Suprapubic skin (tissue), 4 donors: ENCODE measurements at places on chromosomes 16 and 17.

DNA sequence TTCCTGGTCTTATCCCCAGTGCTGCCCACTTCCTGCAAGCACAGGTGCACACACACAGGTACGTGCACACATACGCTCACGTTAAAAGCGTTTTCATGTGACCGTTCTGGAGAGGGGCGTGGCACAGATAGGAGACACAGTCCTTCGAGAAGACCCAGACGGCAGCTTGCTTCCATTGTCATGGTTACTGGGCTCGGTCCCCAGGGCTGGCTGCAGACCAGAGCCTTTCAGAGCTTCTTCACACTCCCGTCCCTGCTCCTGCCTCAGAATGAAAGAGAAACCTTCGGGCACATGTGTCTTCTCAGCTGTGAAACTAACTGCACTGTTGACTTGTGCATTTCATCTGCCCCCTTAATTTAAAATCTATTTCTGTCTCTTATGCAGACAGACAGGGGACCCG is 154.2 kb downstream of the PITPNC1 start:
- H3K36me3 ChIP-seq = no peaks in the 10 kb centered on the region
- H3K4me1 ChIP-seq = no peaks in the 10 kb centered on the region
- no peak overlapping the region for H3K27ac ChIP-seq
- H3K4me3 ChIP-seq = no peak overlapping the region

GRCh38 chr16:49556606-49557446 is 183.2 kb downstream of the C16orf78 start:
- H3K36me3 ChIP-seq = no peaks in the 10 kb centered on the region
- H3K4me3 ChIP-seq = no peak overlapping the region
- H3K27me3 ChIP-seq = no peaks in the 10 kb centered on the region
- no peak overlapping the region for H3K27ac ChIP-seq
- DNase-seq = no peak

GRCh38 chr17:57946798-57947358 is 8.3 kb downstream of the CUEDC1 start:
- peak overlapping the region; percentile 47 for H3K4me3 ChIP-seq
- H3K27me3 ChIP-seq = no peaks in the 10 kb centered on the region
- DNase-seq = no peak
- H3K36me3 ChIP-seq = no peaks in the 10 kb centered on the region
- H3K4me1 ChIP-seq = peaks cover 76% of the 10 kb centered on the region

- H3K4me3 ChIP-seq = no peak overlapping the region
- no peak for DNase-seq
- no peak overlapping the region for H3K27ac ChIP-seq
- H3K4me1 ChIP-seq = no peaks in the 10 kb centered on the region
- H3K27me3 ChIP-seq = peaks cover 9% of the 10 kb centered on the region
- H3K36me3 ChIP-seq = no peaks in the 10 kb centered on the region
These were observed 238.9 kb upstream of the NLRP1 start for GRCh38 chr17:5823219-5823618.

DNA sequence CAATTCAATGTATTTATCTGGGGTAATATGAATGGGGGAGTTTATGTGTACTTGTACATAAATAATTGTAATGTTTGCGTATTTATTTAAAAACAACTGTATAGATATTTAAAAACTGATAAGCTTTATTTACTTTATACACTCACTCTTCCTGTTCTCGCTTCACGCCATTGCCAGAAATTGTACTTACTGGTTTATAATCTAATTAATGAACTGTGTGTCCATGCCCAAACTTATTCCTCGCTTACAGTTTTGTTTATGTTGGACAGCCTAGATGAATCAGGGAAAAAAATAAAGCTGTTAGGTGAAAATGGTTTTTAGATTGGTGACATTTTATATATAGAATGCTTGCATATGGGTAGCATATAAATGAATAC is 30.8 kb downstream of the AATF start:
- no peaks in the 10 kb centered on the region for H3K36me3 ChIP-seq
- DNase-seq = no peak
- H3K27me3 ChIP-seq = no peaks in the 10 kb centered on the region
- H3K27ac ChIP-seq = no peak overlapping the region
- H3K4me1 ChIP-seq = peaks cover 16% of the 10 kb centered on the region

- peaks cover 54% of the 10 kb centered on the region for H3K36me3 ChIP-seq
- H3K4me3 ChIP-seq = peak overlapping the region; percentile 88
- no peak overlapping the region for H3K27ac ChIP-seq
- no peaks in the 10 kb centered on the region for H3K27me3 ChIP-seq
- DNase-seq = no peak
These were observed 341 bp downstream of the PCYT2 start for GRCh38 chr17:81910840-81911276.

DNA sequence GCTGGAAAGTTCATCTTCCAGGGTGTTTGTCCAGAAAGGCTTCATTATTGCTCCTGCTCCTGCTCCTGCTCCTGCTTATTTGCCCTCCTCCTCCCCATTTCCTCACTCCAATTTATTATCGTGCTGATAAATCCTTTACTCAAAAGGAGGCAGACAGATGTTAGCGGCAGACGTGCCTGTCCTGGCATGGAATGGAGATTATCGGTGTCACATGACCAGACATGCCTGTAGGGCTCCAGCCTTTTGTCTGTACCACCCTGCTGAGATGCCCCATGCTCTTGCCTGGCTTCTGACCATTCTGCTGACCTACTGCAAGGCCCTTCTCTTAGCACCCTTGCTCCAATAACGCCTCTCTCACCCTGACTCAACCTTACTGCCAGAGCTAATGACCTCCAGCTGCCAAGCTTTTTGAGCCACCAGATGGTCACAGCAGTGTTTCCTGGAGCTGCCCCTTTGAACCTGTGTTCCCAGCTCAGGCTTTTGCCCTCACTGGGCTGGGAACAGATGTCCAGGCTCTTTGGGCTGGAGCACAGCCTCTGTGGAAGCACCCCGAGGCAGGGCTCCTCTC is 12.8 kb downstream of the DNAH9 start:
- H3K27me3 ChIP-seq = no peaks in the 10 kb centered on the region
- peaks cover 11% of the 10 kb centered on the region for H3K4me1 ChIP-seq
- no peaks in the 10 kb centered on the region for H3K36me3 ChIP-seq
- DNase-seq = no peak
- H3K4me3 ChIP-seq = no peak overlapping the region

- H3K4me1 ChIP-seq = peaks cover 54% of the 10 kb centered on the region
- H3K27me3 ChIP-seq = no peaks in the 10 kb centered on the region
- H3K36me3 ChIP-seq = no peaks in the 10 kb centered on the region
- DNase-seq = no peak
These were observed 71.3 kb downstream of the KANSL1 start for GRCh38 chr17:46121841-46122485.

- H3K4me3 ChIP-seq = no peak overlapping the region
- H3K27me3 ChIP-seq = no peaks in the 10 kb centered on the region
- no peak overlapping the region for H3K27ac ChIP-seq
- peaks cover 33% of the 10 kb centered on the region for H3K4me1 ChIP-seq
These were observed 150.6 kb downstream of the CLEC16A start for GRCh38 chr16:11094857-11095565.

DNA sequence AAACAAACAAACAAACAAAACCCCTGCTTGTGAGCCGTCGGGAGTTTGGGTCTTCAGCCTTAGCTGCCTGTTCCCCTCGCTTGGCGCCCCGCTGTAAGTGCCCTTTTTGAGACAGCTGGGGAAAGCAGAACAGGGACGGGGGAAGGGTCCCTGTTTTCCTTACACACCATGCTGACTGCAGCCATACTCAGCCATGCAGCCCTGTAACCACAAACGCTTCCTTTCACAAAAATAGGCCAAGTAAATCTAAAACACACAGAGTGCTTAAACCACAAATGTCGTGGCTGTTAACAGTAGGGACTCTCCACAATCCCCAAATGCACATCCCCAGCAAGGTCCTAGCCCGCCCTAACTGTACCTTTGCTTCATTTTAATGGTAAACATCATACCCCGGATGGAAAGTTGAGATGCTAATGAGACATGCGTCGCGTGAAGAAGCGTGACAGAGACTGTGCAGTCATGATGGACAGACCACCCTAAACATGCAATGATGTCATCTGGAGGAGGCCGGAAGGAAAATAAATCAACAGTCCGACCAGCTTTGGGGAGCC is 129.9 kb downstream of the MGAT5B start:
- H3K36me3 ChIP-seq = no peaks in the 10 kb centered on the region
- H3K27ac ChIP-seq = no peak overlapping the region
- no peaks in the 10 kb centered on the region for H3K4me1 ChIP-seq
